ENCODE measurements at places on chromosomes 1 and 21.

- DNase-seq: no peak
Observed at GRCh38 chr1:154847891-154848290, 22.2 kb downstream of the KCNN3 start.

DNA sequence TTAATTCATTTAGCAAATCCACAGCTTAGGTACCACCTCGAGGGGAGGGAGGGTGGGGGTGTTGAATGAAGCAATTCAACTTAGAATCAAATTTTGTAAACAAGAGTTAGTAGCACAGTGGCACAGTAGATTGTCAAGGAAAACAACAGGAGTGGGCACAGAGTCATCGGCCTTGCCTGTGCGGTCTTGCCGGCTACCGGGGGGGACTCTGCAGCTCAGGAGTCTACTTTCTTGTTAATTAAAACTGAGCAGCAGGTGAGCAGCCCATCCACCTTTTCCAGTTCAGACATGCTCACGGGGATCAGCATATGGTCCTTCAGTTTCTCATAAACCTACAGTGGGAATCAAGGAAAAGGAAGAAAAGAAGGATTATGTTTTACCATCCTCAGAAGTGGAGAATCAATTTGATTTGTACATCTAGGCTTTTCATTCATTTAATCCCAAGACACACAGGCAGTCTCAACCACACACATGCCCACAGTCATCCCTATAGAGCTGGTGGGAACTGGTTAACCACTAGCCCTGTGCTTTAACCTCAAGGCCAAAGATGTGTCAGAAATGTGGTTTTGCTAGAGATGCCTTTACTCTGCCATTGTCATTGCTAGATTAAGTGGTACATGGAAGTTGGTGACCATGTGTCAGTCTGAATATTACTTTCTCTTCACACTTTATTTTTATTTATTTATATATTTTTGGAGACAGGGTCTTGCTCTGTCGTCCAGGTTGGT lies 45.0 kb upstream of the BCL10 start:
- DNase-seq: peak; percentile 89

DNA sequence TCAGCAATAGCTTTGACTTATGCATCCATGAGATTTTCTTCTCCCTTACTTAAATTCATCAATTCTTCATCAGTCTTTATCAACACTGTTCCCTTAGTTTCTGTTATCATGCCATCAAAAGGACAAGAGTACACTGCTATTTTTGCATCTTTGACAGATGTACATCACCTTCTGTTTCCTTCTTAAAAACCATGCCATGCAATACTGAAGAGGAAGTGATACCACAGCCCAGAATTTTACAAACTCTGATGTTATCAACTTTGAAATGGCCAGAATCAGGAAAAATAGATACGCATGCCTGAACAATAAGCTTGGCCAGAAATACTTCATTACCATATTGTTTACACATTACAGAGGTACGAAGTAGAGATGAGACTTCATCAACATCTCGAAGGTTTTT lies 21.1 kb downstream of the FMO5 start:
- no peak for DNase-seq

GRCh38 chr1:41618066-41618825 lies 133.8 kb upstream of the EDN2 start:
- DNase-seq: no peak

GRCh38 chr1:114334297-114334696 lies 176.7 kb downstream of the TRIM33 start:
- DNase-seq: no peak

GRCh38 chr1:231976231-231976630 lies 349.6 kb downstream of the DISC1 start:
- no peak for DNase-seq

DNA sequence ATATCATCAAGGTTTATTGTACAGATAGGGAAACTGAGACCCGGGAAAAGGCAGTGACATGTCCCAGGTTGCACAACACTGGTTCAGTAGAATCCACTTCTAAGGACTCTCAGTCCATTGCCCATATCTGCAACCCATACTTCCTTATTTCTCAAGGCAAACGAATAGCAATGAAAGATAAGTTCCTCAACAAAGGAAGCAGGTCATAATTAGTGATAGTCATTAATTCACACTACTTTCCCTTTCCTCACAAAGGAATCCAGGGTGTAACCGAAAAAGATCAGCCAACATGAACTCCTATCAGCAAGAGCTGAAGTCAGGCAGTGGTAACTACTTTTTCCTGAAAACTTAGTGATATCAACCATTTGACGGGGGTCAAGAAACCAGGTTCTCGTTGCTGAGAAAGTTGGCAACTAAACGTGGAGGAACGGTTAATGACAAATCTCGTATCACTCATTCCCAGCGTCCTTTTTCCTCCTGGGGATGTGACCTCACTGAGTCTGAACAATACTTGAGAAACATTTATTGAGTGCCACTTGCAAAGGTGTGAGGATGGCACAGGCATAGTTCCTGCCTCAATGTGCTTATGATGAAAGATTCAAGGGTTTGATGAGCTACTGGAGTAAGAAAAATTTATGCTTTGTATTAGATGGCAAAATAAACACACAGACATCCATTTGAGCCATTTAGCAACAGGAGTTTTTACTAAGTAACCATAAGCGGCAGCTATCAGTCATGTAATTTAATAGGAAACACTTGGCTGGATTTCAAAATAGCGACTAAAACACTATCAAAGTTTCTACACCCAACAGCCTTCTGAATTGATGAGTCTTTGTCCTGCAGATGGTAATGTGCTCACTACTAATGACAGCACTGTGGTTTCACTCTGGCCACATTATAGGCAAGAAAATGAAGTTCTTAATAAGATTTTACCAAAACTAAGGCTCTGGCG lies 82.3 kb downstream of the PLPP3 start:
- no peak for DNase-seq

GRCh38 chr1:154495496-154496273 lies 6.3 kb upstream of the TDRD10 start:
- DNase-seq: no peak

DNA sequence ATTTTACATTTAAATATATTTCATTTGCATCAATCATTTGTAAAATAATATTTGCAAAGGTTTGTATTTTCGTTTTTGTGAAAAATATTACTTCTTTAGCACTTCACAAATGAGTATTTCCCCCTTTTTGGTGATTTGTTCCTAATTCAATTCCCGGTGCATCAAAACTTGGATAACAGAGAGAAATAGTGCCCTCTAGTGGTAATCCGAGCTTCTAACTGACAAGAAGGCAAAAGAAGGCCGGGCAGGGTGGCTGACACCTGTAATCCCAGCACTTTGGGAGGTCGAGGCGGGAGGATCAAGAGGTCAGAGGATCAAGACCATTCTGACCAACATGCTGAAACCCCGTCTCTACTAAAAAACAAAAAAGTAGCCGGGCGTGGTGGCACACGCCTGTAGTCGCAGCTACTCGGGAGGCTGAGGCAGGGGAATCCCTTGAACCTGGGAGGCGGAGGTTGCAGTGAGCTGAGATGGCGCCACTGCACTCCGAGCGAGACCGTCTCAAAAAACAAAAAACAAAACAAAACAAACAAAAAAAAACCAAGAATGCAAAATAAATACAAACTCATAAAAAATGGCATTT lies 137.7 kb downstream of the COL11A1 start:
- peak; percentile 64 for DNase-seq

GRCh38 chr1:208233978-208234377 lies 10.2 kb downstream of the PLXNA2 start:
- DNase-seq: no peak

DNA sequence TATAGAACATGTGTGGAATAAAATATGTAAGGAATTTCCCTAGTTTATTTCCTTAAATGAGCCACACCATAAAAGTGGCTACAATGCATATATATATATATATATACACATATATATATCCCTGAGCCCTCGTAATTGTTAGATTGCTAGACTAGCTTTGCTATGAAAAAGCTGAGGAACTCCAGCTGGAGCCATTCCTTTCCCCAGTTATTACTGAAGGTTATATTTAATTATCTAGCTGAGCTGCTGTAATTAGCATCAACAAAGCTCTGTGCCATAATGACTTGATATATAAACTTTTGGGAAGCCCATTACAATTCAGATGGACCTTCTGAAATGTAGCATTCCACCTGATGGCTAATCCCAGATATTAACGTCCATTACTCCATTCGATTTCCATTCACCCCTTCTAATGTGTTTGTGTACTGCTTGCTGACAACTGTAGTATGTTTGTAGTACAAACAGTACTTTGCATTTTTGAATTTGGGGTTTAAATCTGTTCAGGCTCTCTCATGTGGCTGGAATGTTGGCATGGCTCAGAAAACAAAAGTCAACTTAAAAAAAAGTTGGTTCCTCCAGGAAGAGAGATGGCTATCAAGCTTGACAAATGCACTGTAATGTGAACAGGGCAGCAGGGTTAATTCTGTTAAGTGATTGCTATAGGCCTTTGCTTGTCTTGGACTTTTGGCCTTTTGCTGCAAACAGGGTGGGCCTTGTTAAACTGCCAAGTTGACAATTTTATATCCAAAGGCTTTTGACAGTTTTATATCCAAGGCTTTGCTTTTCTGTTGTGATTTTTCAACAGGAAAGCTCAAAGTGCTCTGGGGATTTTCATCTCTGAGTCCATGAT lies 170.0 kb downstream of the LTN1 start:
- peak; percentile 54 for DNase-seq

- no peak for DNase-seq
Observed at GRCh38 chr1:14696761-14697160, 98.3 kb downstream of the KAZN start.

DNA sequence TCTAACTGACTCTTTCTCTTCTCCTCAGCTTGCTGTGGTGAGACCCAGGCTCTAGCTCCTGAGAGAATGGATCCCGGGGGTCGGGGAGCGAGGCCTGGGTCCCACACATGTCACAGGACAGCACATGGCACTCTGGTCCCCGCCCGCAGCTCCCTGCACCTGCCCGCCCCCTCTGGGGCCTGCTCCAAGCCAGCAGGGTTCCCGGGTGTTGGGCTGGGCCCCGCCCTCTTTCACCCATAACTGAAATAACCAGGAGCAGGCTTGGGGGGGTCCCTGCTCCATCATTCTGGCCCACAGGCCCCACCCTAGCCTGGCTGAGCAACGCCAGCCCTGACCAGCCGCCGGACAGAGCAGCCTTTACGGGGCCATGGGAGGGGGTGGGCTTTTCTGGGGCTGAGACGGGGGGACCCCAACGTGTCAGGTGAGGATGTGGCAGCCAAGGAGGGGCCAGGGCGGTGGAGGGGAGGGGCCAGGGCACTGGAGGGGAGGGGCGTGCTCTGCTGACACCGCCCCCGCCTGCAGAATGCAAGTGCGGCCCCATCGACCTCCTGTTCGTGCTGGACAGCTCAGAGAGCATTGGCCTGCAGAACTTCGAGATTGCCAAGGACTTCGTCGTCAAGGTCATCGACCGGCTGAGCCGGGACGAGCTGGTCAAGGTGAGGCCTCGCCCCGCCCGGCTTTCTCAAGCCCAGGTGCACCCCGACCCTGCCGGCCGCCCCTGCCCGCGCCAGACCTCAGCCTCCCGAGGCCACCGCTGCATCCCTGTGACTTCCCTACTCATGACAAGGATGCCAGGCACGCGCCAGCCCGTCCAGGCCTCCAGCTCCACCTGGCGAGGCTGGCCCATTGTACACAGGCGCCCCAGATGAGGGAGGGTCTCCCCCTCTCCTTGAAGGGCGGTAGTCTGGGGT lies 19.4 kb downstream of the COL6A1 start:
- DNase-seq: no peak

GRCh38 chr1:58983633-58984245 lies 199.9 kb upstream of the JUN start:
- DNase-seq: no peak

DNA sequence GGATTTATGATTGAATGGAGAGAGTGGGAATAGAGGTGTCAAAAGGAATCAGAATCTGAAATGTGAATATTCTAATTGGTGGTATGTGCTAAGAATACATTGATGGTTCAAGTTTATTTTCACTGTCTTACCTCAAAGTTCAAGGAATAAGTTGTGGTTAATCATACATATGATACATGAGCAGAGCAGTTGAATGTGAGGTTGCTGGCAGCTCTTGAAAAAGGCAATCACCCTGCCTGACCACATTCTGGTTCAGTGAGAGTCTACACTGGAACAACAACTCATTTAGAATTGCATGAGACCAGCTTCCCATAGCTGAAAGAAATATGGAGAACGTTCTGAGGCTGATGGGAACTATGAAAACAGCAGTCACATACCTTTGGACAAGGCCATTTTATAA lies 68.3 kb upstream of the ARHGAP29 start:
- peak; percentile 59 for DNase-seq

- no peak for DNase-seq
Observed at GRCh38 chr21:28669321-28669720, 323.4 kb downstream of the LTN1 start.

DNA sequence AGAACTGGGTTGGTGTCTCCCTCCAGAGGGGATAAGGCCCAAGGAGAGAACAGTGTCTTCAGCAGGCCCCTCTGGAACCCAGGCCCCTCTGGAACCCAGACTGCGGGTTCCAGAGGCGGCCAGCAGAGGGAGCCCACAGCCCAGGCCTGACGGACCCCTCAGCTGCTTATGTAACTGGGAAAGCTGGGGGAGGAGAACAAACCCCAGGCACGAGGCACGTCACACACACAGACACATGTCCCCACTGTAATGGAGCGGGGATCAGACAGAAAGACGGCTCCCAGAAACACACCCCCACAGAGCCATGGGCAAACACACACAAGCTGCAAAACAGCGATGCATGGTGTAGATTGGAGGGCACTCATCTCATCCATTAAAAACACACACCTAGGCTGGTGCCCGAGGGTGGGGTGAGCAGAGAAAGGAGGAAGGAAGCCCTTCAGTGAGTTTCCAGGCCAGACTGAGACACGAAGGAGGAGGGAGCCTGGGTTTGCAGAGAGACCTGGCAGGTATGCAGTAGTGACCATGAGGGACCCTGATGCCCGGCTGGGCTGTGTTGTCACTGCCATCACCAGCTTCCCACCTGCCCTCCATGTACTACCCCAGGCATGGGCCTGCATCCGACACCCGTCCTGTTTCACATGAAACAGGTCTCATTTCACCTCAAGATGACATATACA lies 2.8 kb upstream of the IGSF8 start:
- DNase-seq: peak; percentile 80

- DNase-seq: peak; percentile 74
Observed at GRCh38 chr1:87113313-87113712, 198.9 kb downstream of the HS2ST1 start.

GRCh38 chr1:230814949-230815692 lies 53.2 kb downstream of the C1orf198 start:
- no peak for DNase-seq
